ENCODE measurements at places on chromosomes 11 and 22. TPM values are rescaled to one million over a fixed set of nuclear protein-coding genes. Genes with fewer than 3 reads are reported as not detected.

CEP126 gene
- polyA plus RNA-seq: 6.7 TPM

SLC22A8 gene
- polyA plus RNA-seq: 51.0 TPM

SMTNL1 gene
- 0.47 TPM for polyA plus RNA-seq

ZDHHC8 gene
- 37.9 TPM for polyA plus RNA-seq

TRIM6 gene
- 61.8 TPM for polyA plus RNA-seq

GLYATL2 gene
- polyA plus RNA-seq: 4.6 TPM

HPX gene
- polyA plus RNA-seq: 4.8 TPM

SLC22A9 gene
- polyA plus RNA-seq: not detected

ENTHD1 gene
- not detected for polyA plus RNA-seq

ZNF408 gene
- 7.3 TPM for polyA plus RNA-seq

ALG8 gene
- polyA plus RNA-seq: 67.8 TPM

TNNT3 gene
- polyA plus RNA-seq: 8.2 TPM

SCN3B gene
- polyA plus RNA-seq: 2.5 TPM

CBLIF gene
- 0.20 TPM for polyA plus RNA-seq

APOA5 gene
- polyA plus RNA-seq: not detected

P2RY6 gene
- polyA plus RNA-seq: 0.85 TPM

RASSF7 gene
- 34.9 TPM for polyA plus RNA-seq

OR6T1 gene
- not detected for polyA plus RNA-seq

PARVA gene
- 100 TPM for polyA plus RNA-seq

ALX4 gene
- 0.20 TPM for polyA plus RNA-seq

ACER3 gene
- 19.2 TPM for polyA plus RNA-seq

ETS1 gene
- 75.5 TPM for polyA plus RNA-seq

KCNQ1OT1 gene
- polyA plus RNA-seq: 2.8 TPM

LRRC56 gene
- 3.5 TPM for polyA plus RNA-seq

CHKA gene
- polyA plus RNA-seq: 62.2 TPM

OR6A2 gene
- 0.07 TPM for polyA plus RNA-seq

HEPN1 gene
- polyA plus RNA-seq: 1.7 TPM

MYEOV gene
- 5.0 TPM for polyA plus RNA-seq

PAMR1 gene
- polyA plus RNA-seq: 4.3 TPM

E2F8 gene
- 11.4 TPM for polyA plus RNA-seq

All from left kidney (tissue), 8 donors.